Thoracic aorta endothelial cell (primary cell): ENCODE measurements at places on chromosomes 1 and 21. TPM values are rescaled to one million over a fixed set of nuclear protein-coding genes. Genes with fewer than 3 reads are reported as not detected.

MPZ gene
- total RNA-seq, result 1.2 and 1.3 TPM in 2 replicates

DDR2 gene
- total RNA-seq, result 65.0 and 66.8 TPM in 2 replicates

KRTAP19-1 gene
- total RNA-seq, result not detected in 2 replicates

LYPLA2 gene
- total RNA-seq, result 84.0 and 88.7 TPM in 2 replicates

IFI44L gene
- total RNA-seq, result 1.7 and 2.1 TPM in 2 replicates

LRRC71 gene
- total RNA-seq, result 0.27 and 0.36 TPM in 2 replicates
